ENCODE measurements at places on chromosomes 2 and 18.

GRCh38 chr18:28041366-28041765, 135.6 kb downstream of the CDH2 start:
- DNase-seq = no peak

GRCh38 chr2:226839951-226840350, 4.1 kb downstream of the RHBDD1 start:
- no peak for DNase-seq

DNA sequence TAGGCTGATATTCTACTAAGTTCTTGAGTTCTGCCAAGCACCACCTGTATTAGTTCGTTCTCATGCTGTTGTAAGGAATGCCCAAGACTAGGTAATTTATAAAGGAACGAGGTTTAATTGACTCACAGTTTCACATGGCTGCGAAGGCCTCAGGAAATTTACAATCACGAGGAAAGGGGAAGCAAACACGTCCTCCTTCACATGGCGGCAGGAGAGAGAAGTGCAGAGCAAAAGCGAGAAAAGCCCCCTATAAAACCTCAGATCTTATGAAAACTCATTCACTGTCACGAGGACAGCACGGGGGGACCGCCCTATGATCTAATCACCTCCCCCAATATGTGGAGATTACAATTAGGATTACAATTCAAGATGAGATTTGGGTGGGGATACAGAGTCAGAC, 47.7 kb upstream of the YWHAQ start:
- no peak for DNase-seq

DNA sequence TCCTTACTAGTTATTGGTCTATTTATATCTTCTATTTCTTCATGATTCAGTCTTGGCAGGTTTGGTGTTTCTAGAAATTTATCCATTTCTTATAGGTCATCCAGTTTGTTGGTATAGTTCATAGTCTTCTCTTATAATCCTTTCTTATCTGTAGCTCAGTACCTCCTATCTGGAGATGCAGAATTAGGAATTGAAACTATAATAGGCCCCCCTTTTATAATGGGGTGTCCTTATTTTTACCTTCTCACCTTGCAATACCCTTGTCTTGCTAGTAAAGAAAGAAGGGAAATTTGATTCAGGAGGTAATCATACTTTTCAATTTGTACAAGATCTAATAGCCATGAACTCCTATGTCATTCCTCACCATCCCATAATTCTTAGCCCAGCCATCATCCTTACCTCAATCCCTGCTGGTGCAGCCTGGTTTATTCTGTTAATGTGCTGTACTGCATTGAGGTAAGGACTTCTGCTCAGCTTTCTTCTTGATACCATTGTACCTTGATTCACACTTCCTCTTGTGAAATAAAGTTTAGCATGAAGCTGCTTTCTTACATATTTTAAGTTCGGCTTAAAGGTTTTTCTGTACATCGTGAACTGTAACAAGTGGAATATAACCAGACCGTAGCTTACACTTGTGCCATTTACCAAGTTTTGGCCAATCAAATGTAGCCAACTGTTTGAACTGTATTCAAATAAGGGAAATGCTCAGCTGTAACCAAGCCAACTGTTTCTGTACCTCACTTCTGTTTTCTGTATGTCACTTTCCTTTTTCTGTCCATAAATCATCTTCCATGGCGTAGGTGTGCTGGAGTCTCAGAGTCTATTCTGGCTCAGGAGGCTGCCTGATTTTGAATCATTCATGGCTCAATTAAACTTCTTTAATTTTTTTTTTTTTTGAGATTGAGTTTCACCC, 40.1 kb upstream of the PTH2R start:
- DNase-seq = no peak

- DNase-seq = no peak
These were observed 43.5 kb downstream of the ASAP2 start for GRCh38 chr2:9250091-9250490.

GRCh38 chr2:128321784-128322714, 3.4 kb upstream of the HS6ST1 start:
- peak; percentile 89 for DNase-seq

DNA sequence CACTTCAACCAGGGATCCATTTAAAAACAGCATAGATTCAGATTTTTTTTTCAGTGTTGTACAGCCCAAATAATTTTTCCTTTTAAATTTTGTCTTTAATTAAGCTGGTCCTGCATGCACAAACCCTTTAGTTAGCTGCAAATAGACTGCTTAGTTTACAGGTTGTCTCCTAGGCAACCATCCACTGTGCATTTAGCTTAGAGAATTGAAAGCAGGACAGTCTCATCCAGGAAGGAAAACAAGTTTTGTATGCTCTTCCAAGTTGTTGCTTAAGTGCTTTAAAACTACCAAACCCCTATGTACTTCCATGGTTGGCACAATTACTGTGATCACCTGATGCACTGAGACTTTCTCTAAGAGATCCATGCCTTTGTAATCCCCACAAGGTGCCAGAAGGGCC, at the start of gene MAP3K19:
Gene MAP3K19, minus strand, starts transcription at position 148 of the 400 bp plus-strand sequence. CDS start 22,800 bp downstream, outside the sequence.
- no peak for DNase-seq

DNA sequence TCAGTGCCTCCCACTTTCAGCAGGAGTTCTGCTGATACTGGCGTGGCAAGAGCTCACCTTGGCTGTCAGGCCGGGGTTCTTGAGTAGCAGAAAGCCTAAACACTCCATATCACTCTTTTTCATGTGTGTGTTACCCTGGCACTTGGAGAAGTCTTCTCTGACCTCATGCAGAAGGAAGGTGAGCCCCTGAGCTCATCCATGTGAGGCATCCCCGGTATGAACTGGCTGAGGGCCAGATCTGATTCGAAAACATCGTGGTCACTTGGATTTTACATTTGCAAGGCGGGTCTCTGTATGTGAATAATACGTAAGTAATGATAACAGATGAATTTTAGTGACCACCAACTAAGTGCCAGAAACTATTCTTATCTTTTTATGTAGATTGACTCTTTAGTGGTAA, 93.6 kb downstream of the RAPGEF4 start:
- DNase-seq = no peak

DNA sequence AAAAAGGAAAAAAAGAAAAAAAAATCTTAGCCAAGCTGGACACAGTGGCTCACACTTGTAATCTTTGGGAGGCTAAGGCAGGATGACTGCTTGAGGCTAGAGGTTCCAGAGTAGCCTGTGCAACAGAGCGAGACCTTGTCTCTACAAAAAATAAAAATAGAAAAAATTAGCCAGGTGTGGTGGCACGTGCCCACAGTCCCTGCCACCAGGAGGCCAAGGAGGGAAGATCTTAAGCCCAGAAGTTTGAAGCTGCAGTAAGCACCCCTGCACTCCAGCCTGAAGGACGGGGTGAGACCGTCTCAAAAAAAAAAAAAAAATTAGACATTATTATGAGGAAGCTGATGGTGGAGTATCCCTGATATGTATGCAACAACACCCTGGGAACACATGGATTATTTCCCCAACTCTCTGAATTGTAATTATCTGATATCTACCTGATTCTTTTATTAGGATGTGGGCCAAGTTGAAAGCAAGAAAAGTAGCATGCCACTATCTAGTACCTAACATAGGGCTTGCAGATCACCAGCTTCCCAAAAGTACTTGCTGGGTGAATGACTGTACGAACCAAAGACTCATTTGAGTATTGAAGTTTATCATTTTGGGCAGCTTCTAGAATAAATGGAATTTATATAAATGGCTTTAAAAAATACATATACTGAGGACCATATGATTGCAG, 140.9 kb downstream of the TCF4 start:
- no peak for DNase-seq

DNA sequence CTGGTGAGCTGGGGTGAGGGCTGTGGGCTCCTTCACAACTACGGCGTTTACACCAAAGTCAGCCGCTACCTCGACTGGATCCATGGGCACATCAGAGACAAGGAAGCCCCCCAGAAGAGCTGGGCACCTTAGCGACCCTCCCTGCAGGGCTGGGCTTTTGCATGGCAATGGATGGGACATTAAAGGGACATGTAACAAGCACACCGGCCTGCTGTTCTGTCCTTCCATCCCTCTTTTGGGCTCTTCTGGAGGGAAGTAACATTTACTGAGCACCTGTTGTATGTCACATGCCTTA, 10.5 kb downstream of the PROC start:
- no peak for DNase-seq

DNA sequence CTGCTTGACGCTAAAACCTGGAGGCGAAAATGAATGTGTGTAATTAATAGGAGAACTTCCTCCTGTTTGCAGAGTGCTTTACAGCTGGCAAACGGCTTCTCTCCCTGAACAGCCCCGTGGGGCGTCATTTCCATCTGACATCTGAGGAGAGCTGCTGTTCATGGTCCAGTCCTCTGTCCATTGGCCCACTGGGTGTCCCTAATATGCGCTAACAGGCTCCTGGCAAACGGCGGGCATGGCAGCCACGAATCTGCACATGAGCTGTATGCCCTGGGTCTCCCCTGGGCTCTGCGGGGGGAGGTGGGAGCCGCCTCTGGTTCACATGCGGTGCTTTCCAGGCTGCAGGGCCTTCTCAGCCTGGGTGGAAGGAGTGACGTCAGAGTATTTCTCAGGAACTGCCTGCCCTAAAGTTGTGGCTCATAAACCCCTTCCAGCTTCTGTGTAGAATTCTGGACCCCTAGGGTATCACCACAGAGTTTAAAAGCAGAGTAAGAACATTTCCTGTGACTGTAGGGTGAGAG, 73.2 kb downstream of the LRRFIP1 start:
- no peak for DNase-seq

- no peak for DNase-seq
These were observed 57.0 kb downstream of the VPS54 start for GRCh38 chr2:63962186-63962585.

GRCh38 chr2:113228351-113228750, 50.4 kb downstream of the PAX8 start:
- no peak for DNase-seq

DNA sequence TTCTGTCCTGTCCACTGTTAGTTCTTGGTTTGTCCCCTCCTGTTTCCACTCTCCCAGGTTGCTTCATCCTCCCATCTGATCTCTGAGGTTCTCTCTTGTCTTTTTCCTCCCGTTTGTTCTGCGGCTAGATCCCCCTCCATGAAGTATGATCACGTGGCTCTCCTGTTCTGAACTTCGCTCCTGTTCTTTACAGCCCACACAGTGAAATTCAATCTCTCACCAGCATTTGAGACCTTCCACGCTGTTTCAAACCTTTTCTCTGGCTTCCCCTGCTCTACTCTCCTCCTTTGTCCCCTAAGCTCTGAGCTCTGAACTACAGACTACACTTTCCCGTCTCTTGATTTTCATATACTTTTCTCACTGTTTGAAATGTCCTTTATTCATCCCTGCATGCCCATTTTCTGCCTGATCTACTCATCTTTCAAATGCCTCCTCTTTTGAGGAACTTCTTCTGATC, 83.5 kb downstream of the OSBPL6 start:
- no peak for DNase-seq

GRCh38 chr2:200483729-200484198, 26.1 kb downstream of the KCTD18 start:
- peak; percentile 26 for DNase-seq

- no peak for DNase-seq
These were observed 55.0 kb downstream of the LYPD6 start for GRCh38 chr2:149385350-149385749.

- no peak for DNase-seq
These were observed 16.0 kb downstream of the YPEL5 start for GRCh38 chr2:30162806-30163205.

DNA sequence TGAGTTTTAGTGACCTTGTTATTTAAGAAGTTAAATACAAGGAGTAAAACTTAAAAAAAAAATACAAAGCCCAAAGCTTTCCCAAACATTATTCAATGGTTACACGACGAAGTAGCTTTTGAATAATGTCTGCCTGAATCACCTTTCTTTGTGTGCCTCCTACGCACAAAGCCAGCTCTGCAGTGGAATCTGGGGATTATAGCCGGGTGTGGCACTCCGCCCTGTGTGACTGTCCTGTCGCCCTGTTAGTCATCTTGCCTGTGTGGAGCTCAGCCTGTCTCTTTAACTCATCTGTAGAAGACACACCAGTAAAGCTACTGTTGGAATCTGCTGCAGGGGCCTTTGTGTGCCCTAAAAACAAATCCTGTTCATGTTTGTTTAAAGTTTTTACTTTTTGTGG, 79.4 kb upstream of the TCF7L1 start:
- DNase-seq = no peak

GRCh38 chr18:60466677-60467076, 94.1 kb upstream of the MC4R start:
- no peak for DNase-seq

- no peak for DNase-seq
These were observed 97.9 kb downstream of the VAPA start for GRCh38 chr18:10011751-10012150.

GRCh38 chr2:240165034-240165433, 24.6 kb upstream of the OTOS start:
- DNase-seq = no peak

DNA sequence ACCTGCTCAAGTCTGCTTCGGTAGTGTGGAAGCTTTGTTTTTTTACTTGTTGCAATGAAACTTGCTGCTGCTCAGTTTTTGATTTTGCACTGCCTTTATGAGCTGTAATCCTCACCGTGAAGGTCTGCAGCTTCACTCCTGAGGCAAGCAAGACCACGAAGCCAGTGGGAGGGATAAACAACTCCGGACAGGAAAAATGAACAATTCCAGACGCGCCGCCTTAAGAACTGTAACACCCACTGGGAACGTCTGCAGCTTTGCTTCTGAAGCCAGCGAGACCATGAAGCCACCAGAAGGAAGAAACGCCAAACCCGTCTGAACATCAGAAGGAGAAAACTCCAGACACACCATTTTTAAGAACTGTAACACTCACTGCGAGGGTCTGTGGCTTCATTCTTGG, 245.7 kb upstream of the REG3G start:
- no peak for DNase-seq
